Naive B cell (primary cell): ENCODE measurements at places on chromosomes 3 and 15. TPM values are rescaled to one million over a fixed set of nuclear protein-coding genes. Genes with fewer than 3 reads are reported as not detected.

DNA sequence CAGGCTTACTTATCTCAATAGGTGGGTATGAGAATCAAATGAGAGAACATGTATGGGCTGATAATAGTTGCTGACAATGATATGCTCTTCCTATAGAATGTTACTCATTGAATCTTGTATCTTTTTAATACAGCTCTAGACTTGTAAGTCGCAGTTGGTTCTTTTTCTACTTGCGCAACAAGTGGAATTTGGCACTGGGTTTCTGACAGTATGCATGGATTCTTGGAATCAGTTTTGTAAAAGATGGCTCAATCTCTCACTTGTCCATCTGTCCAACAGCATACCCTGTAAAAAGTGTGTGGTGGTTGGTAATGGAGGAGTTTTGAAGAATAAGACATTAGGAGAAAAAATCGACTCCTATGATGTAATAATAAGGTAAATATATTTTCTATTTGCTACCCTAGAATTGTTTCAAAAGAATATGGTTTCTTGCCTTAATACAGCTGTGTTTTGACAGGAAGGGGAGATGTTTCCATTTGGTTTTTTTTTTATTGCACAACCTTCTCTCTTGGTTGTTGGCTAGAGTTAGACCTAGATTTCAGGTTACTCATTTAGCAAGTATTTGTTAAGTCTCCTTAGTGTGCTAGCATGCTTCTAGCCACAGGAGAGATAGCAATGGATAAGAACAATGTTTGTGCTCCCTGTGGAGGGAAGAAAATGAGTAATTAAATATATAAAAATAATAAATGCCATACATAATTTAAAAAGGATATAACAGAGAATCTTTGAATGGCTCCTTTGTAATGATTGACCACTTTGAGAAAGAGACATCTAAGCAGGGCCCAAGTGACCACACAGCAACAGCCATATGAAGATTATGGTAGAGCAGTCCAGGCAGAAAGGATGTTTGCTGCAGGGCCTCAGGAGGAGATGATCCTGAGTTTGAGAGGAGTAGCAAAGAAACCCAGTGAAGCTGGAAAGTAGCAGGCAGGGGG, 21.8 kb downstream of the ST3GAL6 start:
- DNase-seq = no peak

- no peak for DNase-seq
Observed at GRCh38 chr15:29533647-29534046, 264.0 kb upstream of the NSMCE3 start.

DNA sequence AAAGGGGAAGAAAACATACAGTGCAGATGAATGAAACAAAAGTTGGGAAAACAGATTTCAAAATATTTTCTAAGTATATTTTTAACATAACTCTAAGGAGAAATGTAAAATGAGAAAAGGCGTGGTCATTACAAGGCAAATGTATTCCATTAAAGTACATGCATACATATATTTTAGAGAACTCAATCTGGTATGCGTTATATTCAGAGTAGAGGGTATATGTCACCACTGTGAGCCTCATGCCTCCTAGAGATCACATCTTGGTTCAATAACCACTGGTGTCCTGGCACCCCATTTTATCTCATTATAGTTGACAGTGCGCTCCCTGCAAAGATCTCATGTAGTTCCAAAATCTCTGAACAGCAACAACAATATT, 77.5 kb downstream of the SMARCC1 start:
- no peak for DNase-seq

DNA sequence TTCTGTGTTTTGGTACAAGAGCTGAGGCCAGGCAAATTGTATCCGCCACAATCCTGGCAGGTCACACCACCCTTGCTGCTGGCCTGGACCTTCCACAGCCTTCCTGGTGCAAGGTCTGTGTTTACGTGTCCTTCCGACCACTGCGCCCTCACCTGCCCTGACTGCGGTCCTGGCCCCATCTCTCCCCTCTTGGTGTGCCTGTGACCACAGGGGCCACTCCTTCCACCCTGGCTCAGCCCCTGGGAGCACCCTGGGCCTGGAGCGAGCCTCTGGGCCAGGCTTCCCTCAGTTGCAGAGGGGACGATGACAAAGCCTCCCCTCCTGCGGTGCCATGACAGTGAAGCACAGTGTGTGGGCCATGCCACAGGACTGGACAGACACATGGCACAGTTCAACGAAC, 104.5 kb downstream of the PLXNA1 start:
- no peak for DNase-seq

DNA sequence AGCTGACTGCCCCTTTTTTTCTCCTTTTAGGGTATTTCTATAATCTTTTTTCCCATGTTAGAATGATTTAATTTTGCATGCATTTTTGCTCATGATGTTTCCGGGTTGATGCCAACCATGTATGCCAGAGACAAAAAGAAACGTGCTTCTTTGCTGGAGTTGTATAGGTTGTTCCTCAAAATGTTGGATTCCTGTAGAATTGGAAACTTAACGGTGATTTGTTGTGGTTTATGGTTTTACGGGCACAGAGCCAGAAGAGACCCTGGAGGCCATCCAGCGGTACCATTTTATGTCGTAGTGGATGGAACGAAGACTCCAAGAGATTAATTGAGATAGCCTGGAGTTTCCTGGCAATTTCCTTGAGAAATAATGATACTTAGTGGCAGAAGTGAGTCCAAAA, 481.5 kb upstream of the RGMA start:
- DNase-seq = no peak

DNA sequence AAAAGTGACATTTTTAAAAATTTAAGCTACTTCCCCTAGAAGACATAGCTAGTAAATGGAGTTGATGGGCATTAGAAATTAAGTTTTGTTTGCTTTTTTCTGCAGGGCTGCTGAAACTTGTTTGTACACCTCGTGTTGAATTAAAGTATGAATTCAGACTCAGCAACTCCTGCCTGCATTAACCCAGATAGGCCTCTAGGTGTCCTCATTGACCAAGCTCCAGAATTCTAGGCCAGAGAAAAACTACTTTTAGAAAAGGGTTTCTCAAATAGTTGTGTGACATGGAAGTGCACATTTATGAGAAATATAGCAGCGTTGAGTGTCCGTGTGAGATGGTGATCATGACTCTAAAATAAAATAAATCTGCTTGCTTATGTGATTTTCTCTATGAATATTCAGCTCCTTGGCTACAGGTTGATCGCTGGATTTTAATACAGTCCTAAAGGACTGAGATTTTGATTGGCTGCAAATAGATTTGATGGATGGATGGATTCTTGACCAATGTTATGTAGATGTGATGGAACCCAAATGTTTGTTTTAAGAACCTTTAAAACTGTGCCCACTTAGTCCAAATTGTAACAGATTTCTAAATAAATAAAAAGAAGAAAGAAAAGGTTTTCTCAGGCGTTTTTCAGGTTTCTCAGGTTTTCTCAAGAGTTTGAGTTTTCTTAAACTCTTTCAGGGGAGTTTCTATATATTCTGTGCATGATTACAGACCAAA, 39.4 kb upstream of the LMOD3 start:
- DNase-seq = peak; percentile 21

DNA sequence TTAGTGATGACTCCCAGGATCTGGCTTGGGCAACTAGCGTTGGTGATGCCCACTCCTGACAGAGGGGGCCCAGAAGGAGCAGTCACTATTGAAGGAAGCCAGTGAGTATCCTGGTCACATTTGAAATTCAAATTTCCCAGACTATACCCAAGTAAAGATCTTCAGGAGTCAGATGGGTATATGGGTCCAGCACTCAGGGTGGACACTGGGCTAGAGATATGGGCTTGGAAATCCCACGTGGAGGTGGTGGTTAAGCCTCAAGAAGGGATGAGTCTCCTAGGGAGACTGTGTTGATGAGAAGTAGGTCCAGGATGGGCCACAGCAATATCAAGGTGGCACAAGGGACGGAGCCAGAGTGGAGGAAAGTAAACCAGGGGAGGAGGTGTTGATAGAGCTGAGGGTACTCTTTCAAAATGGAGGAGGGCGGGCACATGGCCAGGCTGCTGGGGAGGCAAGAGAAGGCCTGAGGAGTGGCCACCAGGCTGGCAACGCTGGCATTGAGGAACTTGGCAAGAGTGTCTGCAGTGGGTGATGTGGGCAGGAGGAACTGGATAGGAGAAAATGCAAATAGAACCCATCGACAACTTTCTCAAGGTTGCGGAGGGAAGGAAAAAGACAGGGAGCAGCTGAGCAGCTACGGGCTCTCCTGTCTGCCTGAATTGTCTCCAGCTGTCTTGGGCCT, 3.7 kb upstream of the SLCO2A1 start:
- DNase-seq = no peak

The ANKRD63 gene
- polyA plus RNA-seq = not detected

- no peak for DNase-seq
Observed at GRCh38 chr15:91308199-91308598, 208.1 kb downstream of the SV2B start.

GRCh38 chr3:116444115-116444747, 1.1 kb downstream of the LSAMP start:
- DNase-seq = no peak

GRCh38 chr15:43410572-43411214, 39.8 kb downstream of the TUBGCP4 start:
- no peak for DNase-seq

The SI gene
- not detected for polyA plus RNA-seq

The PRRT3 gene
- 0.82 TPM for polyA plus RNA-seq

DNA sequence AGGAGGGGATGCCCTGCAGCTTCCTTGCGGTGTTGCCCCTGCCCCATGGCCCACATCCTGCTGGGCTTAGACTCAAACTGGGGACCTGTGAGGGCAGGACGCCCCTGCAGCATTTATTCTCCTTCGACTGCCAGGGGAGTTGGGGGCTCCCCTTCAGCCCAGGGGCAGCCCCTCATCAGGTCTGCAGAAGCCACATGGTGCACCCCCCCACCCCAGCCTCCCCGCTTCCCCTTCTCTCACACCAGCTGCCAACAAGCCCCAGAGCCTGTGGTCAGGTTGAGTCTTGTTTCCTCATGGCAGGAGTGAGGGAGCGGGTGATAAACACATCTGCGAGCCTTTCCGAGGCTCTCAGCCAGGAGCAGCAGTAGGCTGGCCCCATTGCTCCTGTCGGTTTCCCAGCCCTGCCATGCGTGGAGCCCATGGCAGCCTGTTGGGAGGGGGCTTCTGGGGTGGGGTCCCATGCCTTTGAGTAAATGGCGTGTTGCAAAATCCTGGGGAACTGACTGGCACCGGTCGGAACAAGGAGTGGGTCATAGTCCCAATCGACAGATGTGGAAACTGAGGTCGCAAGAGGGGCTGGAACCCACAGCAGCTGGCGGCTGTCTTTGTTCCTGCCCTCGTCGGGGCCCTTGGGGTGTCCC, 27.8 kb downstream of the WNT7A start:
- no peak for DNase-seq

The SPSB4 gene
- not detected for polyA plus RNA-seq

GRCh38 chr3:159158213-159158612, 356.4 kb downstream of the MFSD1 start:
- DNase-seq = no peak

DNA sequence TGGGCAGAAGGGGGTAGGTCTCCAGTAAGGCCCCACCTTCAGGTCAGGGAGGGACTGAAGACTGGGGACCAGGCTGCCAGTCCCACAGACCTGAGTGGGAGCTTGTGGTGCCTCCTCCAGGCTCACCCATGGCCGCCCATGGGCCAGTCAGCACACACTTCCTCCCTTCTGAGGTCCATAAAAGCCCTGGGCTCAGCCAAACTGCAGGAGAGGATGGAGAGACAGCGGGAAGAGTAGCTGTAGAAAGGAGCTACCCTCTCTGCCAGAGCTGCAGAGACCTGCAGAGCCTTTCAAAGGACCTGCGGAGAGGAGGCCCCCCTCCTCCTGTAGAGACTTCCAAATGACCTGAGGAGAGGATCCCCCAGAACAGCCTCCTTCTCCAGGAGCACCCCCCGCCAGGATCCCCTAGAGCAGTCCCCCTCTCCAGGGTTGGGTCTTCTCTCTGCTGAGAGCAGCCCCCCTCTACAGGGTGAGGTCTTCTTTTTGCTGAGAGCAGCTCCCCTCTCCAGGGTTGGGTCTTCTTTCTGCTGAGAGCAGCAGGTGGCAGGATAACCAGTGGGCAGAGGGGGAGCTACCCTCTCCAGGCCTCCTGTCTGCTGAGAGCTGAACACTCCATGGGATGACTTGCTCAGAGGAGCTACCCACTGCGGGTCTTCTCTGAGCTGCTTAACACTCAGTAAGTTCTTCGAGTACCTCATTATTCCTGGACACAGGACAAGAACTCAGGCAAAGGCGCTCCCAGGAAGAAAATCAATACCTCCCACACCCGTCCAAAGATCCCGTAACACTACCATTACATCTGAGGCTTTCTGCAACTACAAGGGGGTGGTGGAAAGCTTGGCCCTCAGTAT, 5.0 kb upstream of the SKIC8 start:
- DNase-seq = no peak

GRCh38 chr3:45693941-45694521, 4.8 kb downstream of the SACM1L start:
- peak; percentile 28 for DNase-seq

DNA sequence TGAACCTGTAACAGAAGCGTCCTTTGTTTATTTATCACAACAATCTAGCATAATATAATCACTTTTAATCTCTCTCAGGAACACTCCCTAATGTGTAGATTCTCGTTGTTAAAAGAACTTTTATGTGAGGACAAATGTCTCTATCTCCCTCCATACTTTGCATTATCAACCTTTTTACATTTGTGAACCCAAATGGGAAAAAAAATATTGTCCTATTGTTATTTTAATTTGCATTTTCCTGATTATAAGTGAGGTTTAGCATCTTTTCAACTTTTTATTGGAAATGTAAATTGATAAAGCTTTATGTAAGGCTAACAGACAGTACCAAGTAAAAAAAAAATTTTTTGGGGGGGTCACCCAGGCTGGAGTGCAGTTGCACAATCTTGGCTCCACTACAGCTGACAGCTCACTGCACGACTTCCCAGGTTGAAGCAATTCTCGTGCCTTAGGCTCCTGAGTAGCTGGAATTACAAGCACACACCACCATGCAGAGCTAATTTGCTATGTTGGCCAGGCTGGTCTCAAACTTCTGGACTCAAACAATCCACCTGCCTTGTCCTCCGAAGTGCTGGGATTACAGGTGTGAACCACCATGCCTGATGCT, 33.0 kb upstream of the DENND4A start:
- no peak for DNase-seq

GRCh38 chr15:49145651-49146609, 9.5 kb downstream of the COPS2 start:
- peak; percentile 24 for DNase-seq
